ENCODE measurements at places on chromosomes 16 and 17.

- no peak for DNase-seq
These were observed 82.6 kb downstream of the NDEL1 start for GRCh38 chr17:8518326-8518725.

DNA sequence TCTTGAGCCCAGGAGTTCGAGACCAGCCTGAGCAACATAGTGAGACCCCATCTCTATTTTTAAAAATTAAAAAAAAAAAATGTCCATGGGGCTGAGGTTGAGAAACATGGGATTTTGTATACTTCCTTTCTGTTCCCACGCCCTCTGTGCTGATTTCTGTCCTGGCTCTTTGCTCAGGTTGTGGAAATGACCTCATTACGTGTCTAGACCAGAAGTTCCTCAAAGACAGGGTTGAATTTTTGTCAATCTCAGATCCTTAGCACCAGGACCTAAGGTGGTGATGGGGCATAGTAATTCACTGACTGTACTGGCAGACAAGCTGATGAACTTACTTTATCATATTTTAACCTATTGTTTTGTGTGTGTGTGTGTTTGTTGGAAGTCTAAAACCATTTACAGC, 11.2 kb upstream of the HNF1B start:
- no peak for DNase-seq

DNA sequence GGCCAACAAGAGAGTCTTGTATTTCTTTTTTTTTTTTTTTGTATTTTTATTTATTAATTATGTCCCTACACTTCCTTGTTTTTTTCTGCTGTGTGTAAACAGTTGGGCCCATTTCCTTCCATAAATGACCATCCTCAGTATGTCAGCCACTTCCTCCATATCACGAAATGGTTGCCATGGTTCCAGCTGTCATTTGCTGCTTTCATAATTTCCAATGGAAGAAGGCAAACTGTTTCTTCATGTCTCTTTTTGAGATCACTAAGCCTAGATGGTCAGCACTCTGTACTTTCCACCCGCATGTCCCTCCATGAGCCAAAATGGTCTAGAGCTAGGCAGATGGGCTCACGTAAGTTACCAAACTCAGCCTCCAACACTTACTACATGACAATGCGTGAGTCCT, 133.5 kb upstream of the FOXF1 start:
- no peak for DNase-seq

DNA sequence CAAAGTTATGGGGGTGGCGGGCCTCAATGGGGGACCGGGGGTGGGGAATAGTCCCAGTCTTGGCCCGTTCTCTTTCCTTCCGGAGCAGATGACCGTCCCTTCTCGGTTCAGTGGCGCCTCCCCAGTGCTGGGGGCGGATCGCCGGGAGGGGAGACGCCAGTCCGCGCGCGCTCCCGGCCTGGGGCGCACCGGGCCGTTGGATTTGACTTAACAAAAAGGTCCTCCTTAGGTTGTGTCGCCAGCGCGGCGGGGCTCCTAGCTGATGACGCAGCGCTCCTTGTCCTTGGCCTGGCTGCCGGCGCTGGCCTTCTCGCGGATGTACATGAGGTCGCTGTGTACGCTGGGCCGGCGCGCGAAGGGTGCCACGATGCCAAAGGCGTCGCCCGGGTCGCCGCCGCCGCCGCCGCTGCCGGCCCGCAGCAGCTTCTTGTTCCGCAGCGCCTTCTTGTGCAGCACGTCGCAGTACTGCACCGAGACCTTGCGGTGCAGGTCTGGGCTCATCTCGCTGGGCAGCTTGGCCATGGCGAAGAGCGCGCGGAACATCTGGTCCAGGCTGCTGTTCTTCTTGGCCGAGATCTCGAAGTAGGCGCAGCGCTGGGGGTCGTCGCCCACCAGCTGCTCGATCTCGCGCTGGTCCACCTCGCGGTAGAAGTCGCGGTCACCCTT, 1.2 kb downstream of the RASD1 start:
- DNase-seq: no peak

- DNase-seq: no peak
These were observed 6.5 kb upstream of the CCL2 start for GRCh38 chr17:34248511-34249024.

Measured in CD4-positive, alpha-beta T cell treated with Interleukin-15 for 4 hours (primary cell).